ENCODE measurements at places on chromosomes 13 and 19.

- peak; percentile 72 for DNase-seq
Observed at GRCh38 chr19:47699360-47699917, 13.8 kb upstream of the EHD2 start.

GRCh38 chr13:28678809-28679208 is 19.9 kb downstream of the POMP start:
- no peak for DNase-seq

DNA sequence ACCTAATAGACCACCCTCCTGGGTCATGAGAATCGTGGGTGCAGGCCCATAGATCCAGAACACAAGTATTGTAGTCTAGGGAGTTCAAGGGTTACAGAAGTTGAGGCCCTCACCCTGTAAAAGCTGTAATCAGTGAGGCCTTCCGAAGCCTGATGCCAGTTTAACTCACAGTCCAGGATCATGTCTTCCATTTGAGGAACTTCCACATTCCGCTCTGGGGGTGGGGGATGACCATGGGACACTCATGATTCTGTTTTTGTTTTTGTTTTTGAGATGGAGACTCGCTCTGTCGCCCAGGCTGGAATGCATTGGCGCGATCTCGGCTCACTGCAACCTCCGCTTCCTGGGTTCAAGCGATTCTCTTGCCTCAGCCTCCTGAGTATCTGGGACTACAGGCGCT is 1.7 kb upstream of the RASIP1 start:
- DNase-seq, result no peak

GRCh38 chr19:18496167-18496979 is 25.5 kb downstream of the ELL start:
- no peak for DNase-seq

GRCh38 chr19:46756544-46756888 is 10.3 kb upstream of the STRN4 start:
- DNase-seq, result peak; percentile 10

- DNase-seq, result no peak
Observed at GRCh38 chr19:29858000-29858596, 46.3 kb downstream of the CCNE1 start.

DNA sequence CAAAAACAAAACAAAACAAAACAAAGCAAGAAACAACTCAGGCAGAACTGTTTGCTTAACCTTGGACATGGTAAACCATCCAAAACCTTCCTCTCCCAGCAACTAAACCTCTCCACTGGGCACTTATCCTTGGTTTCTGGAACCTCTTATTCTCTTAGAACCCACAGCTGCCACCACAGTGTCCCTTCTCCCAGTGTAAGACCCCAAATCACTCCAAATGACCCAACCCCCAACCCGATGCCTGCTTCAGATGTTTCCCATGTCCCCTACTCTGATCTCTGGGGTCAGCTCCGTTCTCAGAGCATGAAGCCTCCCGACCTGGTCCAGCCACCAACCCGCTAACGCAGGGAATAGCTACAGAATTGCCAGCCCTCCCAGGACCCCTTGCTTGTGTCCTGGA is 972 bp downstream of the KLK2 start:
- DNase-seq, result no peak

GRCh38 chr19:7368456-7368855 is 19.7 kb downstream of the ARHGEF18 start:
- DNase-seq, result no peak

DNA sequence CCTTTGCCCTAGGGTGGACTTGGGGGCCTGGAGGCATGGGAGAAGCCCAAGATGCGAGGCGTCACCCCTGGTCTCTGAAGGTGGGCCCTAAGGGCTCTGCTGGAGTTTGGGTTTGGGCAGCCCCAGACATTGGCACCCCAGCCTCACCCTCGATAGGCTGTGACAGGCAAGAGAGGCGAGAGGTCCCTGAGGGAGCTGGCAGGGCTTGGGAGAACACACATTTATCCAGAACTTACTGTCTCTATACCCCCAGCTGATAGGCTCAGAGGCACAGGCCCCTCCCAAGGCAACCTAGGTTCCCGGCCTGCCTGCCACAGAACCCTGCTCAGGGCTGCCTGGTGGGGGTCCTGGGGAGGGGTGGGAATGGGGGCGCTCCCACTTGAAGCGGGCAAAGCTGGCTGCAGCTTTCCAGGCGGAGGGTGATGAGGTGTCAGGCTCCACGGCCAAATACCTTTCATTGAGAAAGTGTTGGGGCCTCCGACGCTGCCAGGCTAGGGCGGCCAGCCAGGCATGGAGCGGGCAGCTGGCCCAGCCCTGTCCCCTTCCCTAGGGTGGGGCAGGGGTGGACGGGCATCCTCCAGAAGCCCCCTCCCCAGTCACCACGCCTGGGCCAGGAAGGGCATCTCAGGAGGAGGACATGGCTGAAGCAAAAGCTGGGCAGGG is 9.7 kb downstream of the CILP2 start:
- no peak for DNase-seq

DNA sequence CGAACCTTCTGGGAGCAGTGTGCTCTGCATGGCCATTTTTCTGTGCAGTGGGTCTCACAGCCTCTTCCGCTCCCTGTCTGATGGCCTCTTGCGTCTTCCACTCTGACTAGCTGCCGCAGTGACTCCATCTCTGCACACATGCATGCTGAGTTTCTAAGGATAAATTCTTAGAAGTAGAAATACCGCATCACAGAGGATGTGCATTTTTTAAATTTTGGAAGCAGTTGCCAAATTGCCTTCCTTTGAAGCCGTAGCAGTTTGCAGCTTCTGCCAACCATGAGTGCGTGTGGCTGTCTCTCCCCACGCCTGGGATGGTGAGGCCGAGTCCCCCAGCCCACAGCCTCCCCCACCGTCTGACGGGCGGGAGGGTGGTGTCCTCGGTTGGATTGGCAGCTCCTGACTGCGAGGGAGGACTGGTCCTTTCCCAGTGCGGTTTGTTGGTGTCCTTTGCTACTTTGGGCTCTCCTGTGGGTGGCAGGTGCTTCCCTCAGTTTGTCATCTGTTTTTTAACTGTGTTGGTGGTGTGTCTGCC is 9.8 kb downstream of the FZR1 start:
- DNase-seq, result no peak

- no peak for DNase-seq
Observed at GRCh38 chr19:41955521-41955920, 3.6 kb downstream of the RABAC1 start.

Data from frontal cortex (tissue), 4 donors.